ENCODE measurements at places on chromosomes 2 and 18. TPM values are rescaled to one million over a fixed set of nuclear protein-coding genes. Genes with fewer than 3 reads are reported as not detected.

Gene UGT1A3
- not detected for total RNA-seq

Gene DSC2
- total RNA-seq = 15.1 TPM

Gene SCYGR4
- not detected for total RNA-seq

Gene SERPINB13
- total RNA-seq = not detected

Gene ATL2
- 68.3 TPM for total RNA-seq

Gene IL1R1
- 541 TPM for total RNA-seq

DNA sequence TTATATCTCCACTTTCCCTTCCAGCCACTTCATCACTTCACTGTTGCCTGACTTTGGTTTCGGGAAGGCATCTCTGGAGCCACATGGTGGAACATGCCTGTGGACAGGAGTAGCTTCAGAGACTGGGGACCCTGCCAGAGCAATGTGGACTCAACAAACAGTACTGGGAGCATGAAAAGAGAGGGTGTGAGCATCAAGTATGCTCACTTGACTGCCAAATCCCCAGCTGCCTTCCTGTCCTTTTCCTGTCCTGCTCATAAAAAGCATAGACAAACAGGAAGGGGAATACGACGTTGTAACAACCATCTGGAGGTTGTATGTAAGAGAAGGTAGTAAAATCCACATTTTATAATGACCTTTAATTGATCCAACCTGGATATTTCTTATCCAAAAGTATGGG lies 61.3 kb upstream of the CSRNP3 start:
- no peak for DNase-seq

GRCh38 chr2:32003791-32004190 lies 7.0 kb downstream of the MEMO1 start:
- no peak for DNase-seq

DNA sequence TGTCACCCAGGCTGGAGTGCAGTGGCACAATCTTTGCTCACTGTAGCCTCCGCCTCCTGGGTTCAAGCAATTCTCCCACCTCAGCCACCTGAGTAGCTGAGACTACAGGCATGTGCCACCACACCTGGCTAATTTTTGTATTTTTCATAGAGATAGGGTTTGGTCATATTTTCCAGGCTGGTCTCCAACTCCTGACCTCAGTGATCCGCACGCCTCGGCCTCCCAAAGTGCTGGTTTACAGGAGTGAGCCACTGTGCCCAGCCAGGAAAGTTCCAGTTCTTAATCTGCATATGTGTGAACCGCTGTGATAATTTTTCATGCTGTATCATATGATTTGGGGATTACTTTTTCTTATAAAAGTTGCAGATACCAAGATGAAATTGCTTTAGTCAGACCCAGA lies 14.6 kb upstream of the PPP4R1 start:
- no peak for DNase-seq

GRCh38 chr2:9473985-9474360 lies 378 bp upstream of the IAH1 start:
- DNase-seq = peak; percentile 30

- no peak for DNase-seq
Measured at GRCh38 chr18:24231773-24232735, 93.2 kb downstream of the CABYR start.

DNA sequence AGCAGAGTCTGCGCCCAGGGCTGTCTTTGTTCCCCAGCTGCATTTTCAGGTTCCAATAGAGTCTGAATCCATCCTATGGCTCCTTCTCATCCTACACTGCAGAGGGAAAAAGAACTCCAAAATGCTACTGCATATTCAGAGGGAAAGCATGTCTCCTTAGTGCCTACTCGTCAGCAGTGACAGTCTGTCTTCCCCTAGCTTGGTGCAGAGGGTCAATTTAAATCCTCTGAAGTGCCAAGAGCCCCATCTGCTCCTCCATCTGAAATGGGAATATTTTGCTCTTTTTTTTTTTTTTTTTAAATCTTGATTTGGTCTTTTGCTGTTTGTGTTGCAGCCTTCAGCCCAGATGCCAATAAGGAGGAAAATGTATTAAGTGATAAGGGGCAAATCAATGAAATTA lies 199.3 kb downstream of the RNF144A start:
- no peak for DNase-seq

DNA sequence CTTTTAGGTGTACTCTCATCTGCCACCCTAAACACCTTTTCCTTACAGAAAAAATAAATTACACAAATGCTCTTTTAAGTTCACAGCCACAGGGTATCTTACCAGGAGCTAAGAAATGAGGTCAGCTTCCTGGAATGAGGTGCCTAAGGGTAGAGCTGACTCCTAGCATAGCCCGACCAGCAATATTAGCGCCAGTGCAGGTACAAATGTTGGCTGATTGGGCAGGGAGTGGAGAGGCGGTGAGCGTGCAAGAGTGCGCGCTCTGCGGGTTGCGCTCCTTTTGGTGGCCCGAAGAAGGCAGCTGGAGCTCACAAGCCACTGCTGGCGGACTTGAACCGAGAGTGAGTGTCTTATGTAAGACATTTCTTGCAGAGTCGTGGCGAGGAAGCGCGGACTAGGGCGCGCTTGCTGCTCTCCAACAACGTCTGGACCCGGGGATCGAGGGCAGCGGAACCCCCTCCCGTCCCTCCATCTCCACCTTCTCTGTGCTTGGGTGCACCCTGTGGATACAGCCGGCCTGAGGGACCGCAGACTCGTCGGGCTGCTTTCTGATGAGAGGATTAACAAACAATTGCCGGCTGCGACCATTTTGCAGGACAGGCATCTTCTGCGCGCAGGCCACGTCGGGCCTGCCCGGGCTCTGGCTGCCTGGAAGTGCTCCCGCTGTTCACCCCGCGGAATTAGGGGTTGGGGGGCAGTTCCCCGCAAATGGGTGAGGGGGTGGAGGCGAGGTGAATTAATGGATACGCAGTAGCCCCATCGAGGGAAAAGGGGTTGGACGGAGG lies 17.3 kb downstream of the BOLA3 start:
- no peak for DNase-seq

DNA sequence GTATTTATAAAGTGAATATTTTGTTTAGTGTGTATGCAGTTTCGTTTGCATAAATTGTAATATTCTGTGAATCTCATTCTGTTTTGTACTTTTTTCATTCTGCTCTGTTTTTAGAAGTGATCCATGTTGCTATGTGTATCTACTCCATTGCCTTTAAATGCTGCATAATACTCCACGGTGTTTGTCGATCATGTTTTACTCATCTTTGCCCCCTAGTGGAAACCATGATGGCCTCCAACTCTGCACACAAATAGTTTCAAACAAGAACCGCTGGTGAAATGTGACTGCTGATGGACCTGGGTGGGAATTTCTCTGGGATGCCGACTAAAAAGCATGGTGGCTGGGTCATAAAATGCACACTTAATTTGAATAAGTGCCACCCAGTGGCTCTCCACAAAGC lies 32.0 kb upstream of the SKOR2 start:
- DNase-seq = no peak

- DNase-seq = no peak
Measured at GRCh38 chr2:15729709-15730544, 138.3 kb downstream of the DDX1 start.

GRCh38 chr2:196383799-196384198 lies 212.4 kb upstream of the STK17B start:
- DNase-seq = no peak

DNA sequence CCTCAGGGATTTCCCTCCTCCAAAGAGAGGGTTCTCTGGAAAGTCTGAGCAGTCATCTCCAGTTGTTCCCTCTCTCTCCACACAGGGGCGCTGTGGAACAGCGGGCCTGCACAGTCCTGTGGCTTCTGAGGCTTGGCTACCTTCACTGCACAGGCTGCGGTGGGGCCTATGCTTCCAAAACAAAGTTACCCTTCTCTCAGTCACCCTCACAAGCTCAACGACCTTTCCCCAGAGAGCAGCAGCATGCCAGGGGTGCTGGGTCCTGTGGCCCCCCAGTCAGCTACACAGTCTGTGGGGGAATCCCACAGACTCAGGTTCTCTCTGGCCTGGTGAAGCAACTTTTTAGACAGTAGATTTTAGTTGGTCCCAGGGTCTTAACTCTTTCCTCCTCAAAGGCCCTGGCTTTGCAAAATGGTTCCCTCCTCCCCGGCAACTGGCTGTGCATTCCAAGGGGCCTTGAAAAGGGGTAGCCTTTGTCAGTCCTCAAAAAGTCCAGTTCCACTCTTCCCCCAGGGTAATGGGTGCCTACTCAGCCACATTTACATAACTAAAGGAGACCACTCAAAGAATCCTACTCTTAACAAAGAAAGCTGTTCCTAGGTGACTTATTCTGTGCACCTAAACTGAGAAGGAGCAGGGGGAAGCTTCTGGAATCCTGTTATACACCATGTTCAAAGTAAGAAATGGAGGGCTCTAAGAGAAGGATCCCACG lies 14.9 kb downstream of the B3GNT7 start:
- no peak for DNase-seq
